ENCODE measurements at places on chromosomes 13 and 19.

GRCh38 chr19:46529622-46530451 is 34.2 kb upstream of the PNMA8B start:
- peak; percentile 73 for DNase-seq

DNA sequence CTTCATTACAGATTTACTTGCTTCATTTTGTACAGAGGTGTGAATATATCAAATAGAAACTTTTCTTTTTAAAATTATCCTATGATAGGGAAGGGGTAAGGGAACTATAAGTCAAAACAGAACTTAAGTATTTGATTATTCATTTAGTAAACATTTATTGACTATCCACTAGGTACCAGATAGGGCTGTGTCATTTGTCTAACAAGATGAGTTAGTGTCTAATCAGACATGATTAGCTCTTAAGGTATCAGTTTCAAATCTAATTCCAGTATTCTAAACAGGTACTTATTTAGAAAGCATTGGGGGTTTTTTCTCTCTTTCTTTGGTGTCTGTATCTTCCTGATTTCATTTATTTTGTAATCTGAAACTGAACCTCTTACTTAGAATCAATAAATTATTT is 32.2 kb downstream of the CDADC1 start:
- DNase-seq: no peak

- no peak for DNase-seq
Observed at GRCh38 chr19:43331435-43332010, 22.0 kb upstream of the CD177 start.

- no peak for DNase-seq
Observed at GRCh38 chr13:45826731-45827130, 24.8 kb downstream of the SIAH3 start.
